ENCODE measurements at places on chromosomes 4 and X. TPM values are rescaled to one million over a fixed set of nuclear protein-coding genes. Genes with fewer than 3 reads are reported as not detected.
A peak's percentile ranks its signal among the peaks of the same experiment; 100 is the strongest.

VSIG4 gene
- 0.30 TPM for total RNA-seq

DNA sequence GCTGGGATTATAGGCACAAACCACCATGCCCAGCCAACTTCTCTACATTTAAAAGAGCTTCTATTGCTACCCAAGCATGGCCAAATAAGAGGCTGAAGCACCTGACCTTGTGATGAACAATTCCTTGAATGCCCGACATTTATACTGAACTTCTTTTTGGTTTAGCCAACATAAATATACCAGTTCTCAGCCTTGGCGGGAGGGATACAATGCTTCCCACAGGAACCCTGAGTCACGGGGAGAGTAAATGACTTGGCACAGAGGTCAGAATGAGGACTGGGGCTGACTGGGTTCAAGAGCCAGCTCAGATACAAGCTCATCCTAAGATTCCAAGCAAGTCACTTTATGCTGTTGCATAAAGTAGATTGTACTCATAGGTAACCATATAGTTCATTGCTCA, 6.1 kb downstream of the HOPX start:
- no peaks in the 10 kb centered on the region for H3K4me1 ChIP-seq
- H3K27me3 ChIP-seq: peaks cover 30% of the 10 kb centered on the region

DNA sequence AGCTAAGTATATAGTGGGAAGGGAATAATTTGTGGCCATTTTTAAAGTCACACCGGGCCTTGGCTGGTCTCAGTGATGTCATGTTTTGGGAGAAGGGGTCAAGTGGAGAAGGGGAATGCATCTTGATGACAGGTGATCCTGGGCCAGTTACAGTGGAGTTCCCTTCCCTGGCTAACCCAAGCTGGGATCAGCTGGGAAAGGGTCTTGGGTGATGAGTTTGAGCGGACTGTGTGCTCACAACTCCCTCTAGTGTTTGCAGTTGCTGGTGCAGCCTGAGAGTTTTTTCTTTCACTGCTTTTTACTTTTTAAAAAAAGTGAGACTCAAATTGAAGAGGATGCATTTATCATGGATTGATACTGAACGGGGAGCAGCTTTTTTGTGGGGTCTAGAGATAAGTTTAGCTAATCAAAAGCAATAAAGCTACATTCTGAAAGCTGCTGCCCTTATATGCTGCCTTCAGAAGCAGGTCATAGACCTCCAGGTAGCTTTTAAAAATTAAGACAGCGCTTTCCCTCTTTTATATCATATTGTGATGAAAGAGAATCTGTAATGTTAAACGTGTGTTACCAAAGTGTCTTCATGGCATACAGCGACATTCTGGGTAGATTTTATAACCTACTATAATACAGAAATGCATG, 164.7 kb downstream of the DCLK2 start:
- H3K4me3 ChIP-seq: no peak overlapping the region
- no peaks in the 10 kb centered on the region for H3K36me3 ChIP-seq

NMU gene
- total RNA-seq: not detected

DNA sequence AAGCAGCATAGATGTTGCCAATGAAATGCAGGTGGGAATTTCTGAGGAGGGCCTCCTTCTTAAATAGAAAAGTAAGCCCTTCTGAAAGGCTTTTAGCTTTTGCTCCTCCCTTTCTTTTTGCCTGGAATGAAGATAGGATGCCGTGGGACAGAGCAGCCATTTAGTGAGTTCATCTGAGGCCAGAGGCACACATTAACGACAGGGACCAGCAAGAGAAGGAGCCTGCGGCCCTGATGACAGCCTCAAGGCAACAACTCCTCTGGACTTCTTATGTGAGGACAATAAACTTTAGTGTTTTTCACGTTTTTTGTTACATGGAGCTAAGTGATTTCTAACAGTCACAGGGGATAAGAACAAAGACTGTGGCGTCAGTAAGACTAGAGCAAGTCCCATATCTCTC, 1.1 kb upstream of the BDH2 start:
- peaks cover 17% of the 10 kb centered on the region for H3K4me1 ChIP-seq
- H3K4me3 ChIP-seq: no peak overlapping the region
- no peak for DNase-seq
- no peaks in the 10 kb centered on the region for H3K27me3 ChIP-seq

DNA sequence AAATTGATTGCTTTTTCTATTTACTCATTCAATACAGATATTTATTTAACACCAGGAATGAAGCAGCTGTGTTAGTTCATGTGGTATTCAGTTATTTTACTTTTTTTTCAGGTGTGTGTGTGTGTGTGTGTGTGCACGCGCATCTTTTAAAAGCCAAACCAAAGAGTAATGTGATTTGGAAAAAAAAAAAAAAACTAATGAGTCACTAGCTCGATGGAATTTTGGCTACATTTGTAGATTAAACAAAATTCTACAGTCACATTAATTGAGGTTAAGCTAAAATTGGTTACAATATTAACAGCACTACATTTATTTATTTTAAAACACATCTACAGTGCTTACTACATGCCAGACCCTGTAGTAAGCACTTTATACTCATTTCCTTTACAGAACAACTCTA, 66.8 kb downstream of the HHIP start:
- no peaks in the 10 kb centered on the region for H3K27me3 ChIP-seq
- no peak overlapping the region for H3K27ac ChIP-seq
- H3K4me1 ChIP-seq: no peaks in the 10 kb centered on the region
- H3K36me3 ChIP-seq: no peaks in the 10 kb centered on the region
- no peak for DNase-seq
- H3K4me3 ChIP-seq: no peak overlapping the region

- H3K27ac ChIP-seq: no peak overlapping the region
- peaks cover 14% of the 10 kb centered on the region for H3K4me1 ChIP-seq
- no peak overlapping the region for H3K4me3 ChIP-seq
- no peaks in the 10 kb centered on the region for H3K36me3 ChIP-seq
- H3K27me3 ChIP-seq: peaks cover 57% of the 10 kb centered on the region
These were observed 20.4 kb upstream of the TRIM60 start for GRCh38 chr4:165011403-165011802.

DNA sequence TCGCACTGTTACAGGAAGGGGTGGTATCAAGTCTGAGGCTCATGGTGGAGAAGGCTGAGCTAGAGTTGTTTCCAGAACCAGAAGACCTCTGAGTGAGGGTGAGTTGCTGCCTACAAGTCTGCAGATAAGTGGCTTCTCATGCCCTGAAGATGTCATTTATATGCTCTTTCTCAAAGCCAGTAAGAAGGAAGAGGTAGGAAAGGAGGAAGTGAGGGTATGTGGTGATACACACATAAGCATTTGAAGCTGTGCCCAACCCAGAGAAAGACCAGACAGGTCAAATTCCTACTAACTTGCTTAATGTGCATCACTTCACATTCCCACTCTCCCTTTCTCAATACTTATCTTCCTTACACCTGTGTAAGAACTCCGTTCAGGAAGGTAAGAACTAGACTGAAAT, at the start of gene PPBP:
Gene PPBP, minus strand, starts transcription at position 130 of the 400 bp plus-strand sequence. Its CDS starts 87 bp downstream, at position 43.
- peaks cover 2% of the 10 kb centered on the region for H3K27me3 ChIP-seq
- no peaks in the 10 kb centered on the region for H3K36me3 ChIP-seq
- H3K4me3 ChIP-seq: no peak within 1 kb of the TSS
- no peaks in the 10 kb centered on the region for H3K4me1 ChIP-seq
- DNase-seq: no peak
- no peak within 1 kb of the TSS for H3K27ac ChIP-seq

GRCh38 chrX:38819709-38820108, 18.4 kb downstream of the MID1IP1 start:
- H3K4me1 ChIP-seq: peaks cover 6% of the 10 kb centered on the region
- H3K27ac ChIP-seq: no peak overlapping the region
- no peak for DNase-seq
- H3K36me3 ChIP-seq: peaks cover 2% of the 10 kb centered on the region
- no peak overlapping the region for H3K4me3 ChIP-seq

ADGRG4 gene
- not detected for total RNA-seq

PRSS12 gene
- not detected for total RNA-seq

GLUD2 gene
- total RNA-seq: 0.28 TPM

GRCh38 chr4:14115106-14115505, 487.6 kb upstream of the BOD1L1 start:
- no peak for DNase-seq
- H3K27me3 ChIP-seq: no peaks in the 10 kb centered on the region
- no peak overlapping the region for H3K27ac ChIP-seq
- H3K36me3 ChIP-seq: no peaks in the 10 kb centered on the region
- H3K4me1 ChIP-seq: peaks cover 3% of the 10 kb centered on the region
- H3K4me3 ChIP-seq: no peak overlapping the region

DNA sequence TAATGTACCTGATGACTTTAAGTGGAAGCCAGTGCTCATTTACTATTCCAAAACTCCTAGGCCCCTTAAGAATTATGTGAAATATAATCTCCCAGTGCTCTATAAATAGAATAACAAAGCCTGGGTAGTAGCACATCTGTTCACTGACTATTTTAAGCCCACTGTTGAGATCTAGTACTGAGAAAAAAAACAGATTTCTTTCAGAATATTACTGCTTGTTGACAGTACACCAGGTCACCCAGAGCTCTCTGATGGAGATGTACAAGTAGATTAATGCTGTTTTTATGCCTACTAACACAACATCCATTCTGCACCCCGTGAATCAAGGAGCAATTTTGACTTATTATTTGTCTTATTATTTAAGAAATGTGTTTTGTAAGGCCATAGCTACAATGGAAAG, 75.7 kb downstream of the FAM47C start:
- H3K27ac ChIP-seq: no peak overlapping the region
- no peak for DNase-seq
- H3K27me3 ChIP-seq: no peaks in the 10 kb centered on the region

- no peaks in the 10 kb centered on the region for H3K36me3 ChIP-seq
- no peak overlapping the region for H3K4me3 ChIP-seq
- H3K27me3 ChIP-seq: no peaks in the 10 kb centered on the region
- no peak for DNase-seq
- H3K27ac ChIP-seq: no peak overlapping the region
- no peaks in the 10 kb centered on the region for H3K4me1 ChIP-seq
These were observed 902.3 kb downstream of the PCDH19 start for GRCh38 chrX:99507768-99508167.

TCEAL5 gene
- not detected for total RNA-seq

ITM2A gene
- total RNA-seq: 75.8 TPM

ADH1C gene
- total RNA-seq: not detected

DNA sequence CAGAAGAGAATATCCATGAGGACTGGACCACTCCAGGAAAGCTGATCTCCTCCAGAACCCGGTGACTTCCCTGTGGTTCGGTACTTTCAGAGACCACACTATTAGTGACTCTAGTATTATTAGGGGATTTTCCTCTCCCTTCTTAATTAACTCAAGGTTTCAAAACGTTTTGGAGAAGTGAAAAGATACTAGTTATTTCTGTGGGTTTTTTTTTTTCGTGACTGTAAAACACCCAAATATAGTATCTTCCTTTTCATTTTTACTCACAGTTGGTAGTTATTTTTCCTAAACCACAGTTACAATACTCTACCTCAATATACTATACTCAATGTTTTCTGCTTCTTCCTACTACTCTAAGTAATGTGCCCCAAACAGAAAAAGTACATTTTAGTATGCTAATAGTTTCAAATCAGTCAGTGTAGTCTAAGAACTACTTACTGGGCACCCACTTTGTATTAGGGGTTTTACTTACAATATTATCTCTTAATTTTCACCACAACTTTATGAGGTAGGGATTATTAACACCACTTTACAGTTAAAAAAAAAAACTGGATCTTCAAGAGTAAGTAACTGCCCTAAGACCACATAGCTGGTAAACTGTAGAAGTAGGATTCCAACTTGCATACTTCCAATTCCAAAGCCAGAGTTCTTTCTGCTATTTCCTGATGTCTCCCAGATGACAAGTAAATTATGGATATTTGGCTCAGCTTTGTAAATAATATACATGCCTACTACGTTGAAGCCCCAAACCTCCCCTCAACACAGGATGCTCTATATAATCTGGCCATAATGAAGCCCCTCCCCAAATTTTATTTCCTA, 45.0 kb downstream of the SLC9A7 start:
- H3K4me1 ChIP-seq: peaks cover 16% of the 10 kb centered on the region
- H3K27ac ChIP-seq: peak overlapping the region; percentile 30
- no peak for DNase-seq
- no peak overlapping the region for H3K4me3 ChIP-seq
- no peaks in the 10 kb centered on the region for H3K27me3 ChIP-seq
- H3K36me3 ChIP-seq: peaks cover 3% of the 10 kb centered on the region

MAGED4 gene
- 1.4 TPM for total RNA-seq

CYBB gene
- 4.3 TPM for total RNA-seq

- DNase-seq: no peak
- no peak overlapping the region for H3K4me3 ChIP-seq
- peaks cover 1% of the 10 kb centered on the region for H3K36me3 ChIP-seq
- peaks cover 80% of the 10 kb centered on the region for H3K27me3 ChIP-seq
These were observed 3.0 kb upstream of the SHOX start for GRCh38 chrX:627510-627981.

- DNase-seq: no peak
- no peaks in the 10 kb centered on the region for H3K36me3 ChIP-seq
- H3K4me1 ChIP-seq: peaks cover 7% of the 10 kb centered on the region
- no peaks in the 10 kb centered on the region for H3K27me3 ChIP-seq
- H3K27ac ChIP-seq: no peak overlapping the region
- H3K4me3 ChIP-seq: no peak overlapping the region
These were observed 59.2 kb upstream of the TXK start for GRCh38 chr4:48193096-48193836.

DNA sequence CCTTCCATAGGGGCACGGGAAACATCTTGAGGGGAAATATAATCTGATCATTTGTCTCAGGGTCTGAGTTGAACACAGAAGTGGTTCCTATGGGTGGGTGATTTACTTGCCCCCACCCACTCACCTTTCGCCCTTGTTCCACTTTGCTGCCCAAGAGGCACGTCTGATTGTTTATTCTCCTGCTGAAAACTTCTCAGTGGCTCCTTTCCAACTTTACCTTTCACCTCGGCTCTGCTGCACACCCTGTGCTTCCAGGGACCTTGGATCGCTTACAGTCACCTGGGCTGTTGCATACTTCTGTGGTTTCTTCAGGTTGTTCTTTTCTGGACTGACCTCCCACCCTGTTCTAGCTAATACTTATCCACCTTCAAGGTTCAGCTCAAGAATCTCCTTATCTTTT, 213.4 kb upstream of the JADE1 start:
- H3K27ac ChIP-seq: no peak overlapping the region
- H3K27me3 ChIP-seq: no peaks in the 10 kb centered on the region
- no peak for DNase-seq

- H3K4me1 ChIP-seq: no peaks in the 10 kb centered on the region
- no peak overlapping the region for H3K27ac ChIP-seq
- peaks cover 13% of the 10 kb centered on the region for H3K27me3 ChIP-seq
These were observed 42.9 kb downstream of the FRAS1 start for GRCh38 chr4:78100060-78100459.

DNA sequence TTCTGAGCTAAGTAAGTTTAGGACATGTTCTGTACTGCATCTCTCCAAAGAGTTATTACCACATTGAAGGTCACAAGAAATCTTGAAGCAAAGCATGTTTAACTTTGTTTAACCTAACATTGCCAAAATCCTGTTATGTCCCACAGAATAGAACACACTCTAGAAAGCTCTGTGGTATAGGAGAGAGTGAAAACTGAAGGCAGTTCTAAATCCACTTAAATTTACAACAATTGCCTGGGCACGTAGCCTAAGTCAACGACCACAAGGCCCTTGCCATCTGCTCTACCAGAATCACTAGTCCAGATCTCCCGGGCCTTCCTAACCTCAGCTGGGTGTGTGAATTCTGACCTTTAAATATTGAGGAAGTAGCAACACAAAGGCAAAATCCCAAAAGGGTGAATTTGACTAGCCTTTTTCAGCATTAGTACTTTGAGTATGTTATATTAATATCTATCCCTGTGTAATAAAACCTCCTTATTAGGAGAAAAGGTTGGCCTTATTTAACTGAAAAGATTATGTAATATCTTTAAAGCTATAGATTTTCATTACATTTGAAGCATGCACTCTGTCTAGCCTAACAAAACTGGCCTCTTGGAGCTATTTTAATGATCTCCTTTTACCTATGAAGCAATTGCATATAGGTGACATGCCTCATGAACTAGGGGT, 4.5 kb upstream of the MAML3 start:
- H3K36me3 ChIP-seq: peaks cover 2% of the 10 kb centered on the region
- no peak overlapping the region for H3K27ac ChIP-seq
- no peak for DNase-seq
- peaks cover 17% of the 10 kb centered on the region for H3K4me1 ChIP-seq
- no peaks in the 10 kb centered on the region for H3K27me3 ChIP-seq
- H3K4me3 ChIP-seq: no peak overlapping the region
